CD4-positive, alpha-beta T cell treated with Interleukin-2 at 100 ng/mL for 4 hours (primary cell): ENCODE measurements at places on chromosomes 2 and 18.

DNA sequence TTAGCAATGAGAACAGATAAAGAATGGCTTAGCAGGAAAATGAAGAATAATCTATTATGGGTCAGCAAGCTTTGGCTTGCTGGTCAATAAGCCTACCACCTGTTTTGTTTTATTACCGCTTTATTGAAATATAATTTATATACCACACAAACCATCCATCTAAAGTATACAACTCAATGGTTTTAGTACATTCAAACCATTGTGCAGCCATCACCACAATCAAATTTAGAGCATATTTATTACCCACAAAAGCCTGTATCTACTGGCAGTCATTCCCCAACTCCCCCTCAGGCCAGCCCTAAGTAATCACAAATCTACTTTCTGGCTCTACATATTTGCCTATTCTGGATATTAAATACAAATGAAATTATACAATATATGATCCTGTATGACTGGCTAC, 17.2 kb downstream of the PPP3R1 start:
- no peak for DNase-seq

DNA sequence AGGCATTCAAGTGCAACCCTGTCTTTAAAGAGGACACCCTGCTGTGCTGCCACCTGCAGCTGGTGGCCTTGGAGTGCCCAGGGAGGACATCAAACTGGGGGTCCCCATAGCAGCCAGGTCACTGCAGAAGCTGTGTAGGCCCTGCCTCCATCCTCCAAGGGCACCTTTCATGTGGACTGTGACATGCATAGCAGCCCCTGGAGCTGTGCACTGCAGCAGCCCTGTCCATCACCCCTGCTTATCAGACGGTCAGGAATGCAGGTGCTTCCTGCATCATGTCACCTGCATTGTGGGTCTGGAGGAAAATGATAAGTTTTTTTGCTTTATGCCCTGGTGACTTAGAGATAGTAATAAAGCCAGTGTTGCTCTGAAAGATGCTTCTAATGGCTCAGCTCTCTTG, 155.7 kb downstream of the DYSF start:
- DNase-seq: no peak

DNA sequence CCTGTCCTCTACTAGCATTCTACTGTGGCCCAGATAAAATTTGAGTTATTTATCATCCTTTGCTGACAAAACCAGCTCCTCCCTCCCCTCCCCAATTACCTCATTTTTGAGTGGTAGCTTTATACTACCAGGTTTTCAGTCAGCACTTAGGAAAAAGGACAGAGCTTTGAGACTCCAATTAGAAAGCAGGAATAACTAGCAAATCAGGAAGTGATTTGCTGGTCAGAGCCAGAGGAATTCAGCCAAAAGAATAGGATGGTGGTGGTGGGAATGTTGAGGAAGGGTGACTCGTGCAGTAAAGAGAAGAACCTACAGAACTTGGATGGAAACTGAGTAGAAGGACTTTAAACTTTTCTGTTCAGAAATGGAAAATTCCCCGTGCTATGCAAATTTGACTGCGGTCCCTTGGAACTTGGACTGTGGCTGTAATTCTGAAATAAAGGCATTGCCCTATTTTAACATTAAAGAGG, 3.7 kb downstream of the MYL12B start:
- no peak for DNase-seq

GRCh38 chr18:53219853-53220252, 879.9 kb downstream of the DCC start:
- DNase-seq: no peak

GRCh38 chr2:100013892-100014677, 128.3 kb downstream of the AFF3 start:
- DNase-seq: no peak
